T follicular helper cell (primary cell): ENCODE measurements at places on chromosomes 1 and 21.
A peak's percentile ranks its signal among the peaks of the same experiment; 100 is the strongest.

DNA sequence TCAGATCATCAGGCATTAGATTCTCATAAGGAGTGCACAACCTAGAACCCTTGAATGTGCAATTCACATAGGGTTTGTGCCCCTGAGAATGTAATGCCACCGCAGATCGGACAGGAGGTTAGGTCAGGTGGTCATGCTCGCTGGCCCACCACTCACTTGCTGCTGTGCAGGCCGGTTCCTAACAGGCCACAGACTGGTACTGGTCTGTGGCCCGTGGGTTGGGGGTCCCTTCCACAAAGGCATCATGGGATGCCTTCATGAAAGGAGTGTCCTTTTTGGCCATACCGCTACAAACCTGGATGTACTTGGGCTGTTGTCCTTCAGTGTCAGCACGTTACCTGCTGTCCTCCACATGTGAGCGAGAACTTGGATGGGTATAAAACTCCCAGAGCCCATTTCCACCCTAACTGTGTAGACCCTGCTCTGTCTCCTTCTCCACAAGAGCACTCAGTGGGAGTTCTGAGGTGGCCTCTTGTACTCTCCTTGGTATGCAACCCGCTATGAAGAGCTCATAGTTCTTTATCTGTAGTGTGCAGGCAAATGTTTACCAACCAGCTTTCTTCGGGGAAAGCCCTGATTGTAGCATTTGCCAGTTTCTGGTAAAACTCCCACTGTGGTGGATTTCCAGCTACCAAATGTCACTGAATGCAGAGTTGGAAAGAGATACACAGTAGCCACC is 41.7 kb upstream of the SLC19A1 start:
- no peak for DNase-seq

DNA sequence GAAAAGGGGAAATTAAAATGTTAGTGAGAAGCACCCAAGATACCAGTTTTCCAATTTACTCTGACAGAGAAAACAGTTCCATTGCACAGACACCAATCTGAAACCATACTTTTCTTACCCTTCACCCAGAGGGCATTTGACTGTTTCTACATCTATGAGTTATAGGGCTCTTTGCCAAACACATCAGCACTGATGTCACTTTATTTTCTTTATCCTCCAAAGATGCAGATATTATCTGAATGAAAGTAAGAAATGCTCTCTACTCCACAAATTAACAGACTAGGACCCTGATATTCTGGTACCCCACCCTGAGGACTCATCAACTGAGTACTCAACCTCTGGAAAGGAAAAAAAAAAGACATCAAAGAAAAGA is 24.2 kb upstream of the PEX19 start:
- DNase-seq: no peak

- no peak for DNase-seq
These were observed 475 bp upstream of the TDRD10 start for GRCh38 chr1:154501423-154502065.

- no peak for DNase-seq
These were observed 29.1 kb downstream of the KNCN start for GRCh38 chr1:46522184-46522968.

DNA sequence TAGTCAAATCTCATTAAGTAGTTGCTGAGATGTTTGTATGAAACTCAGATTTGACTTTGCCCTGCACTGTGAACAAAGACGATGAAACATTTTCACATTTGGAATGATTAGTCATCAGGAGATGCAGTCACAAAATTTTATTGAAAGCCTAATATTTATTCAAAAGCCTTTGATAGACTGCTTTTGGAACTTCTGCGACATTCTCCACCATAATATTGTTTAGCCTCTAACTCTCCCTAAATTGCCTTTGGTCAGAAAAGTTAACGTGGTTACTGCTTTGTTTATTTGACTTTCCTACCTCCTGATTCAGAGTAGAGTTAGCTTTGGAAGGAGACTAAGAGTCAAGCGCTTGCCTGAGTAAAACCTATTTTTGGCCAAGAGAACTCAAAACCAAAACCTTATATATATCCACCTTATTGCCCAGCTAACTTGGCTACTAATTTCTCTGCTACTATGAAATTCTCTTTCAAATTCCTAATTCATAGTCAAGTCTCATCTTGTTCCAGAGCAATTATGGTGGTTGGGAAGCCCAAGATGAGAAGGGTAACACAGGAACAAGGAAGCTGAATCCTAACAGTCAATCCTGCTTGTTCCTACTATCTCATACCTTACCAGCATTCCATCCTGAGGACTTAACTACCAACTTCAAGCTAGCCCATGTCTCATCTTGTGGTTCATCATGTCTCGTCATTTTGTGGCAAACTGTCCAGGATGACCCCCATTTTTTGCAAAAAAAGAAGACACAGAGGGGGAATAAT is 429.6 kb downstream of the USP25 start:
- DNase-seq: no peak

DNA sequence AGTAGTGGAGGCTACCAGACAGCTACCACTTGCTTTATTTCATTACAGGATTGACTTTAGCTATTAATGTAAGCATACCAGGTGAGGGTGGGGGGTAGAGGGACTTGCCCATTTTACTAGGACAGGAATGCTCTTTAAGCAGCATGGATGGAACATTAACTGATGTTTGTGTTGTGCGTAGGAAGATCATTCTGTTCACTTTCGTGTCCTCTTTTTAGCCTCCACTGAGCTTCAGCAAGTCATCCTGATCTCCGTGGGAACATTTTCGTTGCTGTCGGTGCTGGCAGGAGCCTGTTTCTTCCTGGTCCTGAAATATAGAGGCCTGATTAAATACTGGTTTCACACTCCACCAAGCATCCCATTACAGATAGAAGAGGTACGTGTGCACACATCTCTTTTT is 29.3 kb downstream of the IFNGR2 start:
- DNase-seq: no peak

- no peak for DNase-seq
These were observed 21.6 kb upstream of the TRIM45 start for GRCh38 chr1:117143172-117143571.

DNA sequence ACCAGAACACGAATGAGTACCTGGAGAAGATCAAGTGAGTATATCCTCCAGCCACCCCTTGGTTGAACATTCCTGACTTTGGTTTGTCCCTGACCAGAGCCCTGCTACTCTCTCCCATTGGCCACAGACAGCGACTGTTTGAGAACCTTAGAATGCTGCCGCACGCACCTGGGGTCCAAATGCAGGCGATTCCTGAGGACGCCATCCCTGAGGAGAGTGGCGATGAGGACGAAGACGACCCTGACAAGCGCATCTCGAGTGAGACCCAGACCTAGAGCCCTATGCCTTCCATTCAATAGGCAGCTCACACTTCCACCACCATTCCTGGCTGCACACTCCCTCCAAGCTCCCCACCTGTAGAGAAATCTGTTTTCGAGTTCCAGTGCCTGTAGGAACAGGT is 4.5 kb downstream of the MARCKSL1 start:
- DNase-seq: no peak

DNA sequence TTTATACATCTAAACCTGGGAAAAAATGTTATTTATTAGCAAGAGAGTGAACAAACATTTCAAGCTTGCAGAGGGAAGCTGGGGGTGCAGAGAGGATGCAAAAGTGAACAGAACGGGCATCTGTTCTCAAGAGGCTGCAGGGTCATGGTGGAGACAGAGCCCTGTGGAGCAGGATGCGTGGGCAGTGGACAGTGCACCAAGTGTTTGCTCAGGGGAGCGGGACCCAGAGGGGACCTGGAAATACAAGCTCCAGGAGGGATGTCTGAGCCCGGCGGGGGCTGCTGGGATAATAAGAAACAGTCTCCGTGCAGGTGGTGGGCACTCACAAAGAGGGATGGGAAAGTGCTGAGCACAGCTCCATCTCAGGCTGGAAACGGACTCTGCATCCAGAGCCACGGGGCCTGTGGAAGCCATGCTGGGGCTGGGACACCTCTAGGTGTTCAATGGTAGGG is 105.3 kb upstream of the SLC45A1 start:
- DNase-seq: no peak

DNA sequence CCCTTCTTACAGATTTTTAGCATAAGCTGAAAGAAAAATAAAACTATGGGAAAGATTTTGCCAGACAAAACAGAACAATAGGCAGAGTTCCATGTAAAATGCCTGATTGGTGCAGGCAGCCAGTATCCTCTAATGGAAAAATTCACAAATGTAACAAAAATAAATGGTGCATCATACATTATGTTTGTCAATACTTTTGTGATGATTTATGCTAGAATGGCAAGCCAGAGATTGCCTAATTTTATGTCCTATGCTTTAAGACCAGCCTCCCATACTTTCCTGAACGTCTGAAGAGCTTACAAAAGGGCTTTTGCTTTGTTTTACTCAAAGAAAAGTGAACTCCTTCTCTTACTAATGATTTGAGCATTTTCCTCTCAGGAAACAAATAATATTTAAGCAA is 81.5 kb upstream of the KCNJ15 start:
- no peak for DNase-seq

GRCh38 chr21:28083350-28083749 is 909.3 kb downstream of the LTN1 start:
- DNase-seq: no peak

GRCh38 chr21:25421321-25422028 is 185.8 kb downstream of the MRPL39 start:
- peak; percentile 27 for DNase-seq

DNA sequence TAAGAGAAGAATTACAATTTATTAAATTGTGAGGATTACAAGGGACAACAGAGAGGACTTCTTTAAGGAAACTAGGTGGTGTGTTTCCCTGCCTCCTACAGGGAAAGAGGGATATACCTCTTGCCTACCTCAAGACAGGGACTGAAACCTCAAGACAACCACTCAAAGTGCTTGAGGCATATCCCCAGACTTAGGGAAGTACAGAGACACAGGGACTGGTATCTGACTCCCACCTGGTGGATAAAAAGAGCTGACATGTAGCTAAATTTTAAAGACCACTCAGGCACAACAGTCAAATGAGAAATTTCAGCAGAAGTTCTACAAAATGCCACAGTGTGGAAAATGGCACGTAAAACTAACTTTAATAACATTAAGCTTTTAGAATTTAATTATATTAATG is 21.3 kb downstream of the DENND2C start:
- no peak for DNase-seq

DNA sequence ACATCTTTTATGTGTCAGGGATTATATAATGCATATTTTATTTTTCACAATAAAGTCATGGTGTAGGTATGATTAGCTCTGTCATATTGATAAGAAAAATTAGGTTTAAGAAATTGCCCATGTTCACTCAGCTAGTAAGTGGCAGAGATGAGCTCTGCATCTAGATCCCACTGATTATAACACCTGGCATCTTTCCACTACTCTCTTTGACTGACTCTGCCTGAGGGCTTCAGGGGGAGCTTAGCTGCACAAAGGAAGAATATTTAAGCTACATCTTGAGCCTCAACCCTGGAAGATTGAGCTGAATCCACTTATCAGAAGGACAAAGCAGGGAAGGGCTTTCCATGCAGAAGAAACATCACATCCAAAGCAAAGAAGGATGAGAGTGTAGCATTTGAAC is 190.4 kb downstream of the MIS18A start:
- DNase-seq: no peak

DNA sequence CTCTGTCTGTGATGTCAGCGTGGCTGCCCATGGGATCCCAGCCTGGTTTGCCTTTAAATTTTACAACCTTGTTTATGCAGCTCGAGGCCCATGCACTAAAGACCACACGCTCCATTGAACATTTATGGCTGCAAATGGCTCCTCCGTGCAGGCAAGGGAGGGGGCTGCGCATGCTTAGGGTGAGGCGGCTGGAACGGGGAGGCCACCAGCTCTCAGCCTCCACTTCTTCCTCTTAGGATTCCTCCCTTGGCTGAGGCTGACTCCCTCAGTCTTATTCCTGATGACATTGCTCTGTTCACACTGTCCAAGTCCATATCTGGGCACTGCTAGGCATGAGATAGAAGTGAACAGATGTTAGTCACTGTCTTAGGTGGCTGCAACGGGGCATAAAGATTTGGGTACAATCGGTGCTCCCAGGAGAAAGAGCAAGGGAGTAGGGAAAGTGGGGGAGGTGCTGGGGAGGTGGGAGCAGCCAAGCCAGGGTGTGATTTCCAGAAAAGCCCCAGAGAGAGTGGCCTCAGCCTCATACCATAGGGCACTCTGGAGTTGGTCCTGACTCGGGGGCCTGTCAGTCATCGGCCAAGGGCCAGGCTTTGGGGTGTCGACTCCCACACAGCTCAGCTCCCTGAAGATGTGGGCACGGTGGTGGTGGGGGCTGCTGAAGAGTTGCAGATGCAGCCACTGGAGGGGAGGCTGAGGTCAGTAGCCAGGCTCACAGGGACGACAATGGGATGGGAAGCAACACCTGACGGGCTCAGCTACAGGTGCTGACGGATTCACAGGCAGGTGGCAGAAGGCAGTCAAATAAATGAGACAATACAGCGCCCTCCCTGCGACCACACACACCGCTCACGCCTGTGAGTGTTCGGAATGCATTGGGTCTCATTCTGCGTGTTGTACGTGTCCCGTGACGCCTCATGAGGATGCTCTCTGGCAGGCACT is 37.3 kb upstream of the ACTL8 start:
- no peak for DNase-seq

GRCh38 chr1:229832695-229833094 is 206.6 kb downstream of the URB2 start:
- DNase-seq: no peak

DNA sequence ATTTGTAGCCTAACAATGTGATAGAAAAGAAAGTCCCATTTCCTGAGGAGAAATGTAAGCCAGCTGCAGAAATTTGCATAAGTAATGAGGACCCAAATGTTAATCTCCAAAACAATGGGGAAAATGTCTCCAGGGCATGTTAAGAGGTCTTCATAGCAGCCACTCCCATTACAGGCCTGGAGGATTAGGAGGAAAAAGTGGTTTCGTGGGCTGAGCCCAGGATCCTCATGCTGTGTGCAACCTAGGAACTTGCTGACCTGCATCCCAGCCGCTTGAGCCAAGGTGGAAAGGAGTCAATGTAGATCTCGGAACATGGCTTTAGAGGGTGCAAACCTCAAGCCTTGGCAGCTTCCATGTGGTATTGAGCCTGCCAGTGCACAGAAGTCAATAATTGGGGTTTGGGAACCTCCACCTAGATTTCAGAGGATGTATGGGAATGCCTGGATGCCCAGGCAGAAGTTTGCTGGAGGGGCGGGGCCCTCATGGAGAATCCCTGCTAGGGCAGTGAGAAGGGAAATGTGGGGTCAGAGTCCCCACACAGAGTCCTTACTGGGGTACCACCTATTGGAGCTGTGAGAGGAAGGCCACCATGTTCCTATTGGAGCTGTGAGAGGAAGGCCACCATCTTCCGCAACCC is 14.2 kb upstream of the F13B start:
- no peak for DNase-seq

GRCh38 chr1:42424201-42424600 is 31.6 kb downstream of the ZMYND12 start:
- no peak for DNase-seq
